ENCODE measurements at places on chromosomes 1 and 21. TPM values are rescaled to one million over a fixed set of nuclear protein-coding genes. Genes with fewer than 3 reads are reported as not detected.

Gene SAMSN1
- total RNA-seq = 20.1 TPM

Gene SLC45A1
- total RNA-seq = 0.74 TPM

Gene TRIM45
- 6.0 TPM for total RNA-seq

Gene RGS16
- 12.3 TPM for total RNA-seq

Gene CRTC2
- total RNA-seq = 48.7 TPM

Gene ELOVL1
- total RNA-seq = 126 TPM

Gene NUAK2
- total RNA-seq = 9.2 TPM

Gene AKR7A2
- total RNA-seq = 49.5 TPM

GRCh38 chr1:169368406-169368769 is 393 bp downstream of the BLZF1 start:
- DNase-seq = peak; percentile 22

DNA sequence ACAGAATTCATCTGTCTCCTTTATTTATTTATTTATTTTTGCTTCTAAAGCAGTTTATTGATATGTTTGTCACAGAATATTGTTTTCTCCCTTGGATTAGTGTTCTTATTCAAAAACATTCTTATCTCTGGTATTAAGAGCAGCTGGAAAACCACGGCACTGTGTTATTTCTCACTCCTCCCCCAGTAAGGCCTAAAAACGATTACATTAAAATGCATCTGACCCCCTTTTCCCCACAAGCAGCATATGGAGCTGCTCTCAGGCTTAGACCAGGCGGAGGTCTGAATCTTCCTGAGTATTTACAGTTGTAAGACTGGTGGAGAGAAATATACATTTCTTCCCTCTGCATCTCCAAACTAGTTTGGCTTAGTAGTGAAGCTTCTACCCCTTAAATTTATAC is 86.8 kb downstream of the HLX start:
- peak; percentile 52 for DNase-seq

DNA sequence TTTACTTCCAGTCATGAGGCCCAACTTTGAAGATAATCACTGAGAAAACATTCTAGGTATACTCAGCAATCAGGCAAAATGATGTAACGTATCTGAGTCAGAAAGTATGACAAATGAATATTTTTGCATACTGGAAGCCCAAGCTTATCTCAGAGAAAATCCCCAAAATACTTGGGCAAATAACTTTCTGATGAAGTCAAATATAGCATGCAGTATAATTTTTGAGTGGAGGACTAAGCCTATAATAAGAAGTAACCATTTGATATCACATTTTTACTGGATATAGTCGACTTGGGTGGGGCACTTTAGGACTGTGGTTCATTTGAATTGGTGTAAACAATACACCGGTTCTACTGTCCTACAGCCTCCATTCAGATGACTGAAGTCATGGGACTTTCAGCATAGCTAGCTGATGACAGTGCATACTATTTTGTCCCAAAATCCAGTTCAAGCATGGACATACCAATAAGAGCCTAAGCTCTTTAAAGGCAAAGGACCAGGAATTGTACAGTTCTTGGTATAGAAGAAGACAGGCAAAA is 2.3 kb upstream of the GADD45A start:
- DNase-seq = no peak

- DNase-seq = peak; percentile 82
These were observed 144.3 kb upstream of the C1orf21 start for GRCh38 chr1:184242507-184242943.

DNA sequence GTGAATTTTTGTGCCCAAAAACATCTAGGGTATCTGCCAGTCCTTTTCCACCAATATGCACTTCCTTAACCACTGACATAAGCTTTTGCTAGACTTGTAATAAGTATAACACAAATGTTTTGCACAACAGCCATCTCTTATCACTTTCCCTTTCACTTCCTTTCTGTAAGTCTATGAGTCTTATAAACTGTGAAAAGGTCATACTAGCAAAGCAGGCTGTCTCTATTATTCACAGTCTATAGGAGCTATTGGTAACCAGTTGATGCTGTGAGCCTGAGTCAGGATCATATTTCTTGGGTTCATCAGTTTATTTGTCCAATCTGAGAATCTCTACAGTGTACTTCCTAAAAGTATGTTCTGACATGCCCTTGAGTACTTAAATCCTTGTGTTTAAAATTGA is 172.6 kb downstream of the CHRM3 start:
- DNase-seq = no peak

- peak; percentile 62 for DNase-seq
These were observed 9.8 kb upstream of the TSPAN2 start for GRCh38 chr1:115098979-115099692.

DNA sequence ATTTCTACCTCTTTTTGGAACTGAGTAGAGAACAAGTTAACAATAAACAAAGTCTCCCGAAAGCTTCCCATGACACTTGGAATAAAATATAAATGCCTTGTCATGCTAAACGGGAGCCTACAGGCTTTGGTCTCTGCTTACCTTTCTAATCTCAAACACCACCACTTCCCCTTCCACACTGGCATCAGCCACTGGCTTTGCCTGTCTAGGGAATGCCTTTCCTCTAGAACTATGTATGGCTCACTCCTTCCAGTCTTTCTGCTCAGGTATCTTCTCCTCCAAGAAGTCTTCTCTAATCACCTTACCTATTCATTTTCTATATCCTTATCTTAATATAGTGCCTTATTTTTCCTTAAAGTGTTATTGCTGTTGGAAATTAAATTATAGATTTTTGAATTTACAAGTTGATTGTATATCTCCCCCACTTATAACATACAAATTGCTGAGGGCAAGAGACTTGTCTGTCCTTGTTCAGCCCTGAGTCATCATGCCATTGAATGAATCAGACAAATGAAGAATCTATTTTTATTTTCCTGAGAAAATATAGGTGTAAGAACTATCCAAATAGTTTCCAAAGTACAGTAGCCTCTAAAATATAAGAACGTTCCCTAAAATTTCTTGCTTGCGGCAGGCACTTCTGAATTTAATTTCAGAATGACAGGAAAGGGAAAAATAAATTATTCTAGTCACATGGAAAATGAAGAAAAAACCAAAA is 119.2 kb downstream of the TM2D1 start:
- no peak for DNase-seq

GRCh38 chr1:186275822-186276221 is 99.2 kb downstream of the TPR start:
- DNase-seq = no peak

DNA sequence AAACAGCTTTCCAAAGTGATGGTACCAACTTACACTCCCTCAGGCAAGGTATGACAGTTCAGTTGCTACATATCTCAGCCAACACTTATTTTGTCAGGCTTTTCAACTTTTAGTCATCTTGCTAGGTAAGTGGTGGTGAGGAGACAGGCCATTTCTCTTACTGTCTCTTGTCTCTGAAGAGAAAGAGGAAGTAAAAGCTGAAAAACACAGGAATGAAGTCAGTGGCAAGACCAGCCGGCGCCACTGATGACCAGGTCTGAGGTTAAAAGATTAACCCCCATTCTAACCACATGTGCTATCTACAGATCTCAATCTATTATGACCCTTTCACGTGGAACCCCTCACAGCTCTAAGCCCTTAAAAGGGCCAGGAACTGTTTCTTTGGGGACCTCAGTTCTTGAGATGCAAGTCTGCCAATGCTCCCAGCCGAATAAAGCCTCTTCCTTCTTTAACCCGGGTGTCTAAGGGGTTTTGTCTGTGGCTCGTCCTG is 4.2 kb downstream of the ADCY10 start:
- no peak for DNase-seq

DNA sequence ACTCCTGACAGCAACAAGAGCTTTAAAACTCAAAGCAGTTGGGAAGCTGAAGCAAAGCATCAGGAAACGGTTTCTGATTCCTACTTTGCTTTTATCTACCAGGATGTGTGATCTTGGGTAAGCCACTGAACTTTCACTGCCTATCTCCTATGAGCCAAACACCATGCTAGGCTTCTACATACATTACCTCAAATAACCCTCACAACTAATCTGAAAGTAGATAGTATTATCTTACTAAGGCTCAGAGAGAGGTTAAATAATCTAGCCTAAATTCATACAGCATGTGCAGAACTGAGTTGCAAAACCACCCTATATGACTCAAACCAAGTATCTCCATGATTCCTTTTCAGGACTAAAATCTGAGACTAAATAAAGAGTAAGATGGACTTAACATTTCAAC is 83.8 kb downstream of the EVI5 start:
- DNase-seq = no peak

GRCh38 chr1:94385308-94385929 is 32.8 kb upstream of the ABCD3 start:
- no peak for DNase-seq

DNA sequence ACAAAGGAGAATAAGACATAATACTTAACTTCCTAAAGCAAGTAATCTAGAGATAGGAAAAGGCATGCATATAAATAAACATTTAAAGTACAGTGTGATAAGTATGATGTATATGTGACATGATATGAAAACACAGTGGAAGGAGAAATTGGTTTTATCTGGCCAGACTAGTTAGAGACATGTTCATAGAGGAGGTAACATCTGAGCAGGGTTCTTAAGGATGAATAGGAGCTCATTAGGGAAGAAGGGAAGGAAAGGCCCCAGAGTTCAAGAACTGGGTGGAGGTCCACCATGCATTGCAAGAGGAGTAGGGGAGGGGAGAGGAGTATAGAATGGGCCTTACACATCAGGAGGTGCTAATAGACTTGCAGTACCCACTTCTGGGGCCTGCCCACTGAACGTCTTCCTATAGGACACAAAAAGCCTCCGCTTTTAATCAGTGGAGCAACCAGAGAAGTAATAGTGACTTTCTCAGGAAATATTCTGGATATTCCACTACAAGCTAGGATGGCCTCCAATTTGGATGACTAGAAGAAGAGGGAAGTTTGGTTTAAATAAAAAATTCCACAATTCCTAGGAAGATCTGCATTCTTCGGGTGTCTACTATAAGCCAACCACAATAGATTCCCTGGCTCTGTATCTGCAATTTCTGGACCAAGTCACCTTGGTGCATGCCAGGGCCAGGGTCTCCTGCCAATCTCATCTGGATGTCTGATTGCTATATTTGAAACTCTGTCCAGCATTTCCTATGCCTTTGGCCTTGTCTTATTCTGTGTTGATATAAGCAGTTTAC is 41.9 kb downstream of the NGF start:
- no peak for DNase-seq

DNA sequence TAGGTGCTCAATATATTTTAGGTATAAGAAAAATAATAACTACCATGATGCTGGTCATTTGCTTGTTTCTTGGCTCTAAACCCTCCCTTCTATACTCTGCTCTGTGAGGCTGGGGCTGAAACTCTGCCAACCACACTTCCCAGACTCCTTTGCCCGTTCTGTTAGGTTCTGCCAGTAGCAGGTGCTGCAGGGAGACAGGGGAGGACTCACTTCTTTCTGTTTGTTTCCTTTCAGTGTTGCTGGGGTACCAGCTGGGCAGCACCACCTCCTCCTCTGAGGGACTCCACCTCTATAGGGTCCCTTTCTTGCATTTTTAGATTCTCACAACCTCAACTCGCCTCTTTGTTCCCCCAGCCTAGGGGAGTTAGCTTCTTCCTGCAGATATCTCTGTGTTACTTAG is 17.0 kb upstream of the SH2D2A start:
- DNase-seq = no peak

- no peak for DNase-seq
These were observed 101.3 kb upstream of the USP24 start for GRCh38 chr1:55316502-55316901.

DNA sequence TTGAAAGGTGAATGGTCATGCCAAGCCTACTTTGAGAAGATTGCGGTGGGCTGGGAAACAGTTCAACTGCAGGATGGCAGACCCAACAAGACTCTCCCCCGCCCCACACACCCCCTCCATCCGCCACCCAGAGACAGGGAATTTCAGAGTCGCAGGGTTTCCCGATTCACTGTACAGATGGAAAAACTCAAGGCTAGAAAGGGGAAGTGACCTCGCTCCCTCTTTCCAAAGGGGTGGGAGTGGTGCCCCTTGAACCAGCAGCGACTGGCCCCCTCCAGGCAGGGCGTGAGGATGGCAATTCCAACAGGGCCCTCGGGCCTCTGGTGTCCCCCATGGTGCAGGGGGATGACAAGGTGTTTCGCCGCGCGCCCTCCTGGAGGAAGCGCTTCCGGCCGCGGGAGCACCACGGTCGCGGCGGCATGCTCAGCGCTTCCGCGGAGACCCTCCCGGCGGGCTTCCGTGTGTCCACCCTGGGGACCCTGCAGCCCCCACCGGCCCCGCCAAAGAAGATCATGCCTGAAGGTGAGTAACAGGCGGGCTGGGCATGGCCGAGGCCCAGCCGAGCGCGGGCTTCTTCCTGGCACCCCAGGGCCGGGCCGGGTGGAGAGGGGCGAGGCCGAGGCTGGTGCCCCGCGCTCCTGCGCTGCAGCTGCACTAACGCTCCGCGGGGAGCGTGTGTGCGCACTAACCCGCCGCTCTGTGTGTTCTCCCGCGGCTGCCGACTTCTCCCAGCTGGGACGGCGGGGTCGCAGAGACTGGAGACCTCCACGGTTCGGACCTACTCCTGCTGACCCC is 10.4 kb downstream of the MYOG start:
- DNase-seq = peak; percentile 31

GRCh38 chr1:30101016-30101415 is 622.4 kb downstream of the MATN1 start:
- DNase-seq = no peak

GRCh38 chr1:26387447-26387846 is 14.9 kb upstream of the ZNF683 start:
- DNase-seq = no peak

GRCh38 chr1:20233394-20233793 is 47.1 kb upstream of the PLA2G2C start:
- peak; percentile 41 for DNase-seq

GRCh38 chr1:178953538-178954324 is 72.0 kb upstream of the FAM20B start:
- DNase-seq = peak; percentile 67

GRCh38 chr1:107993920-107994319 is 28.9 kb upstream of the VAV3 start:
- DNase-seq = no peak

GRCh38 chr1:98369463-98369862 is 292.1 kb upstream of the SNX7 start:
- DNase-seq = no peak

DNA sequence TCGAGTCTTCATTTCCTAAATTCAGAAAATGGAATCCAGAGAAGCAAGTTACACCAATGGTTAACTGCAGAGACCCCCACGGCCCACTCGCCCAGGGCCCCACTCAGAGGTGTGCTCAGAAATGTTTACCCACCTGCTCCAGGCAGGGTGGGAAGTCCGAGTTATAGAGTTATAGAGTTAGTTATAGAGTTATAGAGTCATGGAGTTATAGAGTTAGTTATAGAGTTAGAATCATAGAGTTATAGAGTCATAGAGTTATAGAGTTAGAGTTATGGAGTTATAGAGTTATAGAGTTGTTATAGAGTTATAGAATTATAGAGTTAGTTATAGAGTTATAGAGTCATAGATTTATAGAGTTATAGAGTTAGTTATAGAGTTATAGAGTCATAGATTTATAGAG is 31.7 kb downstream of the UBASH3A start:
- no peak for DNase-seq

DNA sequence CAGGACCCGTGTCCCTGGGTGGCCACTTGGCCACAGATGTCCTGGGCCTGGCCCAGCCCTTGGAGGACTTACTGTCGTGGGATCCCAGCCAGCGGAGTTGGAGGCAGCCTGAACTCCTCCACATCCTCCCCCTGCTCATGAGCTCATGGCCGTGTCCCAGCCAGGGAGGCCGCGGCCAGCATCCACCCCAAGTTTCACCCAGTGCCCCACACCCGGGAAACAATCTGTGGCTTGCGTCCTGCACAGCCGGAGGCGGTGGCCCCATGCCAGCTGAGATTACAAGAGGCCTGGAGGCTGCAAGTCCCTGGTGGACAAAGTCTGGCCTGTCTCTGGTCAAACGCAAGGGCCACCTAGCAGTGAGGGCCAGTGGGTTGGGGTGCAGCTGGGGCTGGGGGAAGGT is 27.5 kb upstream of the TMEM52 start:
- peak; percentile 88 for DNase-seq

All from lung (tissue), 17 donors.